Fibroblast of the aortic adventitia (primary cell): ENCODE measurements at places on chromosomes 7 and 10. TPM values are rescaled to one million over a fixed set of nuclear protein-coding genes. Genes with fewer than 3 reads are reported as not detected.

GRCh38 chr10:22617051-22617450, 97.3 kb downstream of the PIP4K2A start:
- DNase-seq = no peak

GRCh38 chr10:114956466-114956865, 18.5 kb downstream of the TRUB1 start:
- peak; percentile 34 for DNase-seq

DNA sequence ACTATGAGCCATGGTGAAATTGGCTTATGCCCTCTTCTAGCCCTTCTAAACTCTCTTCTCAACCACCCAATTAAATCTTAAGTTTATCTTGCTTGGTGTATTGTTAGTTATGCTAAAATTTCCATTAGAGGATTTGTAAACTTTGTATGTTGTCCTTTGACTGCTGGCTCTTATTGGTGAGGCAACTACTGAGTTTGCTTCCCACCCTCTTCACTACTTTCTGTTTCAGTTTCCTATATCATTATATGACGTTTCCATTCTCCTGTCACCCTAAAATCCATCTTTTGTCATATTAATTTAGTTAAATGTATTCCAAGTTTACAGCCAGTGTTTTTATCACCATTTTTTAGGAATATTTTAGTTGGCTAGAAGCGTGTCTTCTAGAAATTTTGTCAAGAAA, 80.9 kb upstream of the VWC2 start:
- DNase-seq = no peak

DNA sequence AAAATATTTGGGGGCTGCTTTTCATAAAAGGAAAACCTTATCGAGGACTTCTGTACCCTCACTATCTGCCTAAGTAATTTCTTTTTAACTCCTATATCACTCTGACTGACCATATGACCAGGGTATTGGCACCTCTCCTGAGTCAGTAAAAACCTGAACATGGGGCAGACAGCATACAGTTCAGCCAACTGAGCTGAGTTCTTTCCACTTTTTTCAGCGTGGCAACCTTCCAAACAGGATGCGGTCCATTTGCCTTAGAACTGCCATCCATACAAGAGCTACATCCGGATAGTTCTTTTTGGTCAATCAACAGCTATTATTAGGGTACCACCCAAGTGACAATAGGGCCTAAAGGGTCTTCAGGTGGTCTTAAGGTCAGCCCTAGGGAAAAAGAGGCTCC, 122.6 kb downstream of the MARCHF5 start:
- DNase-seq = no peak

DNA sequence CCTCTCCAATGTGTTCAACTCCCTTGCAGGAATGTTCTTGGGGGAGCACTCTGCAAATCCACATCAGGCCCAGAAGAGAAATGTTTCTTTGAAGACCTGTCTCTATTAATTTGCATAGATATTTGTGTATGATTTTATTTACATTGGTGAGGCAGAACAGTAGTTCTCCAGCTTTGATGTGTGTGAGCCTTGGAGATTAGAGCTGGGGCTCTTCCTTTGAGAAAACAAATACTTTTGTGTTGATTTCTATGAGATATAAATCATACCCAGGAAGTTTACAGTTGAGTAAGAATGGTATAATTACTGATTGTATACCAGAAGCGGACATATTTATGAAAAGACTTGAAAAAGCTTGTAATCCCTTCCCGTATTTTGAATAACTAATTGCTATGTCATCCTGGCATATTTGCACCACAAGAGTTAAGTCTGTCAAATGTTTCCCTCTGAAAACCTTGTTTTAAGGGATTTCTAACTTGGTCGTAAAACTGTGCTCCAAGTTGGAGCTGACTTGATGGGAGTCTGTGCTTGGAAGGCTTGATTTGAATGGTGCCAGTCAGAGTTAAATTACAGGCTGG, 468.5 kb downstream of the LRMDA start:
- DNase-seq = no peak

DNA sequence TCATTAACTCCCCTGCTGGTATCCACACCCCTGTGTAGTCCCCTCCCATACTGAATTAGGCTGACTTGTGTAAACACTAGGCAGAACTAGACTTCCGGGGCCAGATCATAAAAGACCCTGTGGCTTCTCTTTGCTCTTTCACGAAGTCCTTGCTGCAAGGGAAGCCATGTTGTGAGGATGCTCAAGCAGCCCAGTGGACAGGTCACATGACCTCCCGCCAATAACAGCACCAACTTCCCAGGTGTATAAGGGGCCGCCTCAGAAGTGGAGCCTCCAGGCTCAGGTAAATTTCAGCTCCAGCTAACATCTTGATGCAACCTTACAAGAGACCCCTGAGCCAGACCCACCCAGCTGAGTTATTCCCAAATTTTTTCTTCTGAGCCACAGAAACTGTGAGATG, 11.3 kb upstream of the FOXK1 start:
- DNase-seq = no peak

- no peak for DNase-seq
Observed at GRCh38 chr7:83014546-83014945, 148.1 kb downstream of the PCLO start.

- peak; percentile 28 for DNase-seq
Observed at GRCh38 chr7:11345621-11346020, 371.9 kb downstream of the PHF14 start.

- no peak for DNase-seq
Observed at GRCh38 chr10:55146032-55146431, 345.0 kb upstream of the PCDH15 start.

GRCh38 chr7:157674027-157674714, 337.4 kb downstream of the DNAJB6 start:
- DNase-seq = no peak

DNA sequence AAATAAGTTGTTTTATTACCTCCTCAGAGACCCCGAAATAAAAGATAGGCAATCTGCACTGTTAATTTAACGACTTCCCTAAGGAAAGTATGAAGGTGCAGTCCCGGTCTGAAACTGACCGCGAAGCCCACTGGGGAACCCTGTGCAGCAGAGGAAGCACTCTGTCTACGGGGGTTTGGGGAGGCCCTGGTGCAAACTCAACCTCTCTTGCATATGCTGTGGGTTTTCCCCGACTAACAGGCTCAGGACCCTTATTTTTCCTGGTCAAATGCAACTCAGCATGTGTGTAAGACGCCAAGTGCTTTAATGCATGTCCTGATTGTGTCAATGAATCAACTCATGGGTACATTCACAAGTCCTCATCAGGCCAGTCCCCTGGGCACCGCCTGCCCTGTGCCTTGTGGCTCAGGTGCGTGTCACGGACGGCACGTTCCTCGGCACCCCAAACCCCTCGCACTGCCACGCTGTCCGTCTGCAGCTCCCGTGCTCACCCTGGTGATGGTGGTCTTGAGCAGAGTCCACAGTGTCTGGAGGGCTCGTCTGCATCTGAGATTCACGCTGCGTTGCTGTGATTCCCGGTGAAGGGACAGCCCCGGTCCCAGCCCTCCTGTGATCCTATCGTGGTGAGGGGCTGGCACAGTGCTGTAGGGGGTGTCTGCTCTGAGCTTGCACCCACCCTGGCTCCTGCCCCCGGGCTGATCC, 33.8 kb downstream of the JAKMIP3 start:
- no peak for DNase-seq

DNA sequence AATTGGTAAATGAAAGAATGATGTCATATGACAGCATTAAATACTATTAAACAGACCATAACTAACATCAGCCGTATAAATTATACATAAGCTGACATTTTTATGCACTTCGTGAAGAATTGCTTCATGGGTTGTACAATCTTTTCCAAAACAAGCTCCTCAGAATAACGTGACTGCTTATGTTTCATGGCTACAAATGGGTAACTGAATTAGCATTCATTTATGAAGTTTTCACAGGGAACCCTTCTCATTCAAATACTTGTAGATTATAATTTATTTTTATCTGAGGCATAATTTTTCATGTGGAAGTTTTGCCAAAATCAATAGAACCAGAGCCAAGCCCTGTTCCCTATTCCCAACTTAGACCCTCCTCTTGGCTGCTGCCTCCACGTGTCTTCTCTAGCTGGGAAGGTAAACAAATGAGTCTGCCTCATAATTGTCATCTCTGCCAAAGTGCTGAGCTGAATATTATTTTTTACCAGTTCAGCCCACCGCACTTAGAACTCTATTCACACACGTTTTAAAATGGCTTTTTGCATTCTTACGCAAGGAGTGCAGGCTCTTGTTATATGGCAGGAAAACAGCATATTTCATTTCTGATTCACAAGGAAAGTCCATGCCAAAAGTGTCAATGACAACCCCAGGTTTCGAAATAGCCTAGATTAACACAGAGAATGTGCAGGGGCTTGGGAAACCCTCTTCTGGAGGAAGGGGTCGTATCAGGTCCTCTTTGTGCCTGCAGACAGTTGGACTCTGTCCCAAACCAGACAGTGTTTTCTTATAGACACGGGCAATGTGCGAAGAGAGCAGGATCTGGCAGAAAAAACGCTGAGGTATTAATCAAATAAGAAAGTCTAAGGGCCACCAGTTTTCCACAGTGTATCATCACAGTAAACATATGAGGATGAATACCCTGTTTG, 370.7 kb upstream of the MGMT start:
- DNase-seq = peak; percentile 99

CYP26C1 gene
- total RNA-seq = 0.09 TPM in 1 of 2 replicates, not detected in the other

RELN gene
- total RNA-seq = 7.5 and 88.7 TPM in 2 replicates

HYAL4 gene
- not detected in 2 replicates for total RNA-seq

CLCN1 gene
- total RNA-seq = 0.16 TPM in 1 of 2 replicates, not detected in the other

AGR3 gene
- not detected in 2 replicates for total RNA-seq

DDC gene
- total RNA-seq = not detected in 2 replicates

OPALIN gene
- total RNA-seq = not detected in 2 replicates

CYP3A5 gene
- total RNA-seq = 1.1 and 2.9 TPM in 2 replicates

GRB10 gene
- 20.1 and 39.1 TPM in 2 replicates for total RNA-seq

NME8 gene
- total RNA-seq = not detected in 2 replicates
